ENCODE measurements at places on chromosomes 4 and X. TPM values are rescaled to one million over a fixed set of nuclear protein-coding genes. Genes with fewer than 3 reads are reported as not detected.

The TLR6 gene
- 0.79 TPM for polyA plus RNA-seq

The RAB33A gene
- 0.56 TPM for polyA plus RNA-seq

The BTC gene
- polyA plus RNA-seq, result 0.45 TPM

The SORCS2 gene
- polyA plus RNA-seq, result 0.83 TPM

The NHSL2 gene
- 0.41 TPM for polyA plus RNA-seq

The DGAT2L6 gene
- not detected for polyA plus RNA-seq

The PPP4R3C gene
- polyA plus RNA-seq, result not detected

The ATP2B3 gene
- not detected for polyA plus RNA-seq

The TMPRSS11B gene
- 0.11 TPM for polyA plus RNA-seq
